Spinal cord (tissue), 10 donors: ENCODE measurements at places on chromosomes 7 and 10. TPM values are rescaled to one million over a fixed set of nuclear protein-coding genes. Genes with fewer than 3 reads are reported as not detected.

Gene RAMP3
- 11.1 TPM for total RNA-seq

Gene GBX1
- 2.4 TPM for total RNA-seq

Gene FGL2
- total RNA-seq: 135 TPM

Gene MOGAT3
- total RNA-seq: not detected

Gene OR2A5
- under 0.01 TPM for total RNA-seq

Gene TWIST1
- 6.5 TPM for total RNA-seq
